ENCODE measurements at places on chromosomes 5 and 9.

DNA sequence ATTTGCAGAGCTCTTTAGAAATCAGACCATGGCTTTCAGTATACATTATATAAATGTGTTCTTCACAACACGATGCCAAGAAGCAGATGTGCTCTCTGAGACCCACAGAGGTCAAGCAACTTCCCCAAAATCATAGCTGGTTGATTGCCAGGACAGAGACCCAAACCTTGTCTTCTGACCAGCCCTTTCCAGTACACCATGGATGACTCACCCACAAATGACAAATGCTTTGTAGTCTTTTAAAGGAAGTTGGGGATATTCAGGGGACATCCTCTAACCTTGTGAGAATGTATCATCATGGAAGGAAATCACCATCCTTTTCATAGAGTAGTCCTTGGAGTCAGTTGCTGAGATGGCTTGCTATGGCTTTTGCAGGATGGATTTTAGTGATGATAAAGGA is 30.1 kb downstream of the ZNF462 start:
- no peak for DNase-seq

GRCh38 chr5:123084730-123085605 is 4.1 kb upstream of the PRDM6 start:
- no peak for DNase-seq

DNA sequence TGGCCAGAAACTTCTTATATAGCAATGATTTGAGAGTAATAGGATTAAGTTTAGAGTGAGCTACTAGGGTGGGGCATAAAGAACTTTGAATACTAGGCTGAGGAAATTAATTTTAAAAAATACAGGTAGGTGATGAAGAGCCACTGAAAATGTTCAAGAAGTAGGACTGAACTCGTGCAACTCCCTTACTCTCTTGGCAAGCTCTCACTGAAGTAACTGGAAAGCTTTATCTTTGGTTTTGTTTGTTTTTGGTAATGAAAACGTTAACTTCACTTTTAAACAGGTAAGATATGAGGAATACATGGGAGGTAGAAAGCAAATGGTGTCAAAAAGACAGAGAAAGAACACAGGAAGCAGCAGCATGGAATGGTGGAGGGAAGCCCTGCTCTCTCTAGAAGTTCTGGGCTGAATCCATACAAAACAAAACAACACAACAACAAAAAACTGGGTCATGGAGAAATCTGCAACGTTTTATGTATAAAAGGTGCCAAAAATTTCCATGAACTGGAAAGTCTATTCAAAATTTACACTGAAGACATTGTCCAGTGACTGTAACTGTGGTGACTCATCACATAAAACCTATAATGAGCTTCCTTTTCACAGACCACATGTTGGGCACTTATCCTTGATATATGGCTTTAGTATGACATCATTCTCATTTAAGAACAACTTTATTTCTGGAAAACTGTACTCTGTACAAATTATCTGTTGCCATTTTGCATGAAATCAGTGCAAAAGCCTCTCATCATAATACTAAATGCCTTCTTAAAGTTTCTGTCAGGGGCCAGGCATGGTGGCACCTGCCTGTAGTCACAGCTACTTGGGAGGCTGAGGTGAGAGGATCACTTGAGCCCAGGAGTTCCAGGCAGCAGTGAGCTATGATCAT is 91.2 kb upstream of the CHD1 start:
- no peak for DNase-seq

GRCh38 chr5:69261034-69261433 is 26.3 kb downstream of the CDK7 start:
- DNase-seq = no peak

DNA sequence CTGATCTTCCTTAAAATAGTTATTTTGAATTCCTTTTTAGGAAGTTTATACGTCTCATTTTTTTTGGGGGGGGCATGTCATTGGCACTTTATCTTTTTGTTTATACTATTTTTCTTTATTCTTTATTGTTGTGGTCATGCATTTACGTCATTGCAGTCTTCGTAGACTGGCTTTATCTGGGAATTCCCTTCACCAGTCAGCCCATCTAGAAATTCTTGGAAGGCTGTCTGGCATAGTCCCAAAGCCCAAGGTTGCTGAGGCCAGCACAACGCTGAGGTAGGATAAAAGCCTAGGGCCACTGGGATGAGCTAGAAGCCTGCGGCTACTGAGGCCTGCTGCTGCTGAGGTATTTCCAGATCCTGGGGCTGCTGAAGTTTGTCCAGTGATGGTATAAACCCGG is 121.5 kb downstream of the ISOC1 start:
- no peak for DNase-seq

GRCh38 chr9:122918310-122918709 is 5.2 kb upstream of the ZBTB6 start:
- no peak for DNase-seq

DNA sequence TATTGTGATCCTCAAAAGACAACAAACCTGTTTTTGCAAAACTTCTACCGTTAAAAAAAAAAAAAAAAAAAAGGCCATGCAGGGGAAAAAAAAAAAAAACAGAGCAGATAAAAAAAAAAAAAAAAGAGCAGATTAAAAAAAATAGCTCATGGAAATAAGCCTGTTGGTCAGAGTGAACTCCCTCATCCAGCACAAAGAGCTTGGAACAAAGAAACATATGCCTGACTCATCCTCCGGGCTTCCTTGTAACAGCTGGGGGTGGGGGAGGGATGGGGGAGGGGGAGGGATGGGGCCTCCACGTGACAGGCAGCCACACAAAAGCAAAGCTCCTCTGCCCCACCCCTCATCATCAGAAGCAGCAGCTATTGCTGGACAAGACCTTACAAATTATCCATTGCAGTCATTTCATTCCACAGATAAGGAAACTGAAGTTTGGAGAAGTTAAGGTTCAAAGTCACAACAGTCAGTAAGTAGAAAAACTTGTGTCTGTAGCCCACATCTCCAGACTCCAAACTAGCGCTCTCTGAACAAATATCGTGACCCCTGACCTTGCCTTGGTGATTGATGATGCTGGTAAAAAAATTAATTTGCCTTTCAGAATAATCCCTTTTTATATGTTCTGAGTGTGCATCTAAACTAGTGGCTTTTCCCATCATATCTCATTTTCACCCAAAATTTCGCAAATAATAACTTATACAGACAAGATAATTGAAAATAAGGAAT is 38.9 kb downstream of the SLC35D2 start:
- DNase-seq = peak; percentile 48

DNA sequence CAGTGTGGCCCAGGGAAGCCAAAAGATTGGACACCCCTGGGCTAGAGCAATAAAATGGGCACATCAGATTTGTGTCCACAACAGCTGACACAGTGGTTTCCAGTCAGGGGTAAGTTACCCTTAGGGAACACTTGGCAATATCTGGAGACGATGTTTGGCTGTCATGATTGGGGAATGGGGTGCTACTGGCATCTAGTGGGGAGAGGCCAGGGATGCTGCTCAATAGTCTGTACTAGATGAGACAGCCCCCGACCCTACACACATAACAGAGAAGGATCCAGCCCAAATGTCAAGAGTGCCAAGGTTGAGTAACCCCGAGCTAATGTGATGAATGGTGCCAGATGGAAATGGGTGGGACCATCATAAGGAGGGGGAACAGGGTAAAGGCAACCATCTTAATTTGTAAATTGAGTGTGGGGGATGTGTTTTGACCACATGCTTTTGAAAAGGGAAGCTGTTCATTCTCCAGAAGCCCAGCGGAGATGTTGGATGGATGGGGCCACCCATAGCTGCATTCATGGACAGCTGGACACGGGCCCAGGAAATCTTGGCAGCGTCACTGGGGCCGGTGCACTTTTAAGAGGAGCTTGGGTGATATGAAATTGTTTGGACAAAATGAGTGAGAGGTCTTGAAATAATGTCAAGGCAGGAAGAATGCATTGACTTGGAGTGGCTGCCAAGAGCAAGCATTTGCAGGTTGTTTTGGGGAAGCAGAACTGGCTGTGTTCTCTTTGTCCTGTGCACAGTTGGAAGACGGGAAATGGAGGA is 33.4 kb downstream of the SYK start:
- no peak for DNase-seq

DNA sequence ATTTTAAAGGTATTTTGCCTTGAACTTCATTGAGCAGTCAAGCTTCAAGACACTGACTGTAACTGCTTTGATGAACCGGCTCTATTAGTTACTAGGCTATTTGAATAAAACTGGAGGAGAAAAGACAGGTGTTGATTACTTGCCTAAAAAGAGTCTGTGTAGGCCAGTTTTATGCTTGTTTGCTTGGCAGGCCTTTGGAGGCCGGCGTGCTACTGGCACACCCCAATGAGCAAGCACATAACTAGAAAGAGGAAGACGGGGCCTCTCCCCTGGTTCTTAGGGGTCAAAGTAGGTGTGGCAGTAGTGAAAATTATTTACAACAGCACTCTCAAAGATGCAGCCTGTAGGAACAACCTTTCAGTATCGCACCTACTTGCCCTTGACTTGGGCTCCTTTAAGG is 2.1 kb upstream of the ZFR start:
- DNase-seq = no peak

DNA sequence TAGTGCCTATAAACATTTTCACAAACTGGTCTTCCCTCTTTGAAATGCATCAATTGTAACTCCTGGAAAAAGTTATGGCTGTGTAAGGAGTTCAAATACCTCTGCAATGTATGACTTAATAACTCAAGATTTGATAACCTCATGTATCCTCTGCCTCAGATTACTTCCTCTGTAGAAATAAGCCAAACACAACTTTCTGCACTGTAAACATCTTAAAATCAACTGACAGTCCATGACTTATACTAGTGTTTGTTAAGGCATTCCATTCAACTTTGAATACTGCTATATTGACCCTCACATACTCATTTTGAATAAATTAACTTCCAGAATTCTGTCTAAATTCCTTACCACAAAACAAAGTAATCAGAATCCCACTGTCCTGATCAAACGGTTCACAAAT is 256.2 kb upstream of the POU5F2 start:
- no peak for DNase-seq

- no peak for DNase-seq
Observed at GRCh38 chr5:127260686-127261085, 29.9 kb upstream of the MEGF10 start.

- DNase-seq = peak; percentile 19
Observed at GRCh38 chr5:55220433-55221185, 6.5 kb downstream of the MCIDAS start.

- DNase-seq = peak; percentile 32
Observed at GRCh38 chr5:14665101-14665822, 744 bp downstream of the OTULIN start.

GRCh38 chr5:68407311-68408239 is 192.0 kb downstream of the PIK3R1 start:
- DNase-seq = no peak

GRCh38 chr5:90084342-90084741 is 325.2 kb downstream of the CETN3 start:
- no peak for DNase-seq

DNA sequence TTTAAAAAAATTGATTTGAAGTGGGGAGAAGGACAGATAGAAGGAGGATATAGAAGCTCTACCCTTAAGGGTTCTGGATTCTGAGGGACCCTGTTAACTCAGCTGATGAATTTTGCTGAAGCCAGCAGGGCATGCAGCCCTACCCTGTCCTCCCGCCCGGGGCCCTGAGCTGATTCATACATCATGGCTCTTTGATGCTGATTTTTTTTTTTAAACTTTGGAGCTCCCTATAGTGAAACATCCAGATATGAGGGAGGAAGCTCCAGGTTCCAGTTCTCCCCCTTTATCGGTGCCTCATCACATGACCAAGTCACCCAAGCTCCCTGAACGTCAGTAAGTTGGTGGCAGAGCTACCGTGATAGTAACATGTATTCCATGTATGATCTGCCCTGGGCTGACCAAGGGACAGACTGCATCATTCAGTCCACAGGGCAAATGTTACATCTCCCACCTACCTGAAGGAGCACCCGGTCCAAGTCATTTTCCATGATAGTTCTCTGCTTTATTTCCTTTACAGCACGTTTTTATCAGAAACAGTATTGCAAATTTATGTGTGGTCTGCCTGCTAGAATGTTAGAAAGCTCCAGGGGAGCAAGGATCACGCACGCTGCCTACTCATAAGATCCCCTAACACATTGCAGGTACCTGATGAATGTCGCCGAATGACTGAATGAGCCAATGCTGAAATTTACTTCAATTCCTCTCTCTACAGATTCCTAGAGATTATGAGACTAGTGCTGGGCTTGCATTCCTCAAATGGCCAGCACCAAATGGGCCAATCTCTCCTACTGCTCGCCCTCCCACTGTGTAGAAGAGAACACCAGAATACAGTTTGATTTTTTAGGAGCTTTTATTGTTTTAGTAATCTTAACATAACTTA is 25.9 kb downstream of the SPARC start:
- no peak for DNase-seq

GRCh38 chr5:907366-907910 is 14.8 kb downstream of the TRIP13 start:
- no peak for DNase-seq

GRCh38 chr5:23305055-23305454 is 202.4 kb upstream of the PRDM9 start:
- no peak for DNase-seq

GRCh38 chr9:84174486-84174885 is 166.1 kb downstream of the SLC28A3 start:
- DNase-seq = no peak

DNA sequence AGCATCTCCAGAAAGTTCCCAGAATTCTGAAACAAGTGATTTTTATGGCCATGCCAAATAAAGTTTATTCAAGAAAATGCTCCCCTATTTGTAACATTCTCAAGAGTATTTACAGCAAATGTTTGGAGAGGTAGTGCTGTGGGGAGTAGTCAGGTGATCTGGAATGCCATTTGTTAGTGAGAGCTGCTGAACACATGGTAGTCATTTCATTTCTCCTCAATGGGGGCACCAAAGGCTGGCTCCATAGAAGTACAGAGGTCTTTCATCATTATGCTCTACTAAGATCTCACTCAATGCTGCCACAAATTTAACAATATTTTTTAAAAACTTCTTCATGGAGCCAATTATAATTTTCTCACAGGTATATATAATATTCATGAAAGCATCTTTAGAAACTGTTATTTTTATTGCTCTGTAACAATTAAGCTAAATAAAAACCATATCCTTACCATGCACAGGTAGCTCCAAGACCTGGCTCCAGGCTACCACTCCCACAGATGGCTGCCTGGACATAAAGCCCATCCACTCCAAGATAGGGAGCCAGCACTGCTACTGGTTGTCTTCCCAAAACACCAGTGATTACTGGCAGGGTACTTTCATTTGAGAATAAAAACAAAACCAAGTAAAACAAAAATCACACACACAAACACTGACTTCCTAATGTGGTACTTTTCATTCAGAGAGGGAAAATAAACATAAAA is 200.8 kb downstream of the PLK2 start:
- DNase-seq = no peak

- DNase-seq = no peak
Observed at GRCh38 chr5:41356786-41357185, 143.5 kb upstream of the C6 start.

Measured in frontal cortex (tissue), 4 donors.